Activated CD8-positive, alpha-beta T cell treated with anti-CD3 and anti-CD28 coated beads for 36 hours (primary cell): ENCODE measurements at places on chromosomes 16 and 17. TPM values are rescaled to one million over a fixed set of nuclear protein-coding genes. Genes with fewer than 3 reads are reported as not detected.
A peak's percentile ranks its signal among the peaks of the same experiment; 100 is the strongest.

The ABI3 gene
- 45.1 TPM for total RNA-seq

The CNTD1 gene
- total RNA-seq: not detected

The CCDC40 gene
- total RNA-seq: 0.54 TPM

The PRKCB gene
- total RNA-seq: 101 TPM

The TP53TG3D gene
- total RNA-seq: 0.36 TPM

The CYGB gene
- total RNA-seq: not detected

The GPR142 gene
- not detected for total RNA-seq

The TLCD3B gene
- total RNA-seq: 3.6 TPM

The RABEP2 gene
- total RNA-seq: 14.0 TPM

The FDXR gene
- 24.3 TPM for total RNA-seq

- no peak for DNase-seq
Observed at GRCh38 chr17:8887301-8887700, 19.8 kb upstream of the PIK3R6 start.

DNA sequence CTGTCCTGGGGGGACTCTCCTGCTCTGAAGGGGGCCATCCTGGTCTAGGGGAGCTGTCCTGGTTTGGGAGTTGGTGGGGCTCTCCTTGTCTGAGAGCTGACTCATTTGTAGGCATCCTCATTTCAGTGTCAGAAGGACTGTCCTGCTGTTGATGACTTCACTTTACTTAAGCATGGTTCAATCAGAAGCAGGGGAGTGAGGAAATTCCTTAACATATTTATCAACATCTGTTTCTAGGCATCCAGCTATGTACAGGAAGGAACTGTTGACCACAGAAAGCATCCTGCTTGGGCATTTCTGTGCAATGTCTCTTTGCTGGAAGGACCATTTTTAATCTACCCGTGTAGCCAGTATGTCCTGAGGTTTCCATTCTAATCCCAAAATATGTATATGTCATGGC is 502.7 kb upstream of the HSBP1 start:
- no peak for DNase-seq

GRCh38 chr17:59751955-59752413 is 44.5 kb downstream of the VMP1 start:
- DNase-seq: no peak

DNA sequence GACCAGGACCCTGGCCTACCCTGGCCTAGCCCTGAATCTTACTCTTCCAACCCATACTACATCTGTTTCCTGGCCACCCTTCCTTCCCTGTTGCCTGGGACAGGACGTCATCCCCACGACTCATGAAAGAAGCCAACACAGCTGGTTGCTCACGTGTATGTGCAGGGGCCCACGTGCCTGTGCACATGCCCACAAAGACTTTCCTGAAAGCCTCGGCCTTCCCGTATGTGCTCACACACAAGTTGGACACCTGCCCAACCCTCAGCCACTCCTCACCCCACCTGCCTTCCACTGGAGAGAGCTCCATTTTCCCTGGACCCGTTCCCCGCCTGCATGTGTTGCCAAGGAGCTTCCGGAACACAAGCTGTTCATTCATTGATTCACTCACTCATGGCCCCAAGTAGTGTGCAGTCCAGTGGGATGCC is 7.0 kb downstream of the PLXDC1 start:
- DNase-seq: no peak

DNA sequence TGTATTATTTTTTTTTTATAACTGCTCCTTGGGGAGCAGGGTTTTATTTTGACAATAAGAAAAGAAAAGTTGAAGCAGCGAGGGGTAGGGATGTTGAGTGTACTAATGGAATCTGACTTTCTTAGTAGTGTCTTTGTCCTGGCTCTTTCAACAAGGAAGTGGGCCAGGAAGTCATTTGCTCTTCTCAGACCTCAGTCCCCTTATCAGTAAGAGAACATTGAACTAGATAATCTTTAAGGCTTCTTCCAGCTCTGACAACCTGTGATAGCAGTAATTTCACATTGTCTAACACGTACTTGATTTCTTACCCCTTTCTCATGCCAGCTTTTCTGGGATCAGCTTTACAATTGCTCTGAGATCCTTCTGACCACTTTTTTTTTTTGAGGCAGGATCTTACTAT is 8.3 kb downstream of the LIG3 start:
- no peak for DNase-seq

GRCh38 chr17:4276514-4276913 is 12.7 kb upstream of the ANKFY1 start:
- no peak for DNase-seq

GRCh38 chr16:48125888-48126287 is 29.9 kb downstream of the ABCC12 start:
- no peak for DNase-seq

- peak; percentile 49 for DNase-seq
Observed at GRCh38 chr16:28136751-28137434, 73.4 kb upstream of the GSG1L start.

DNA sequence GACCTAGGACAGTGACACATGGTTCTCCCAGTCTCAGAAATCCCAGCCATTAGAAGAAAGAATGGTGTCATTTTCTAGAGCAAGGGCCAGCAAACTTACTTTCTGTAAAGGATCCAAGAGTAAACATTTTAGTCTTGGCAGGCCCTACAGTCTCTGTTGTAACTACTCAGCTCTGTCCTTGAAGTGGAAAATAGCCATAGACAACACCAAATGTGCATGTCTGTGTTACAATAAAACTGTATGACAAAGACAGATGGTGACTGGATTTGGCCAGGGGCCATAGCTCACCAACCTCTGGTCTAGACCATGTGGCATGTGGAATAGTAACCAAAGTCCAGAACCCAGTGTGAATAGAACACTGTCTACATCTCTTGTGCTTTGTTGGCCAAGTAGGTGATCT is 286.5 kb downstream of the HS3ST4 start:
- no peak for DNase-seq

DNA sequence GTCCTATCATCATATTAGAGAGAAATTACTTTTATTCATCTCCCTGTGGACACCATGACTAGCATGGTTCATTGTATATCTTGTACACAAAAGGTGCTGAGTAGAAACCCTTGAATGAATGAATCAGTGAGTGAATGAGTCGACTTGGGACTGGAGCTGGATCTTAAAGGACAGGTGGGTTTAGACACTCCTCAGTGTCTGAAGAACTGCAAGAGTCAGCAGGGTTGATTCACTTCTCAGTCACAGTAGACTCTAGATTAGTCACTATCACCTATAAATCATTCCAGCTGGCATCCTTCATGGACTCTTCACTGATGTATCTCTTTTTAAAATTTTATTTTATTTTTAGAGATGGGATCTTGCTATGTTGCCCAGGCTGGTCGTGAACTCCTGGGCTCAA is 30.1 kb upstream of the PMFBP1 start:
- DNase-seq: no peak

DNA sequence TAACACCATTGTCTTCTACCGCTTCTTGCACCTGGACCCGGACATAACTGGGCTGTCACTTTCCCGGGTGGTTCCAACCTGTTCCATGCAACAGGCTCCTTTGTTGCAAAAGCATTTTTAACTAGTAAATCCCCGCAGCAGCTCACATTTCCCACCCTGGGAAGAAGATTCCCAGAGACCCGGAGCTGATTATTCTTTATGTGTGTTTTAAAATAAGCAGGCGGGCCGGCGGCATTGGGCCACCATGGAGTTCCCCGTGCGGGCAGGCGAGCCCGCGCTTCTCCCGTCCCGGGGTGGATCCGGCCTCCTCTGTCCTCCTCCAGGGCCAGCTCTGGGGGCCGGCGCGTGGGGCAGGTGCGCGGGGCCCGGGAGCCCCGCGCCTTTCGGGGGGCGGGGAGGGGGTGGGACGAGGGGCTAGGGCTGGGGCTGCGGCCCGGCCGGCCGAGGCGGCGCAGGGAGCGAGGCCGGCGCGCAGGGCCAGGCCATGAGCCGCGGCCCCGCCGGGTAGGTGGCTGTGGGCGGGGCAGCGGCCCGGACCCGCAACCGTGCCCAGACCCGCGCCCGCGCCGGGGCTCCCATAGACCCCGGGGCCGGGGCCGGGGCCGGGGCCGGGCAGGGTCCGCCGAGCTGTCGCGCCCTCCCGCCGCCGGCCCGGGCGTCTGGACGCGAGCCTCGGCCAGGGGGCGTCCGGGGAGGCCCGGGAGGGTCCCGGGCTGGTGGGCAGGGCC is 1.7 kb downstream of the CRAMP1 start:
- DNase-seq: peak; percentile 35

DNA sequence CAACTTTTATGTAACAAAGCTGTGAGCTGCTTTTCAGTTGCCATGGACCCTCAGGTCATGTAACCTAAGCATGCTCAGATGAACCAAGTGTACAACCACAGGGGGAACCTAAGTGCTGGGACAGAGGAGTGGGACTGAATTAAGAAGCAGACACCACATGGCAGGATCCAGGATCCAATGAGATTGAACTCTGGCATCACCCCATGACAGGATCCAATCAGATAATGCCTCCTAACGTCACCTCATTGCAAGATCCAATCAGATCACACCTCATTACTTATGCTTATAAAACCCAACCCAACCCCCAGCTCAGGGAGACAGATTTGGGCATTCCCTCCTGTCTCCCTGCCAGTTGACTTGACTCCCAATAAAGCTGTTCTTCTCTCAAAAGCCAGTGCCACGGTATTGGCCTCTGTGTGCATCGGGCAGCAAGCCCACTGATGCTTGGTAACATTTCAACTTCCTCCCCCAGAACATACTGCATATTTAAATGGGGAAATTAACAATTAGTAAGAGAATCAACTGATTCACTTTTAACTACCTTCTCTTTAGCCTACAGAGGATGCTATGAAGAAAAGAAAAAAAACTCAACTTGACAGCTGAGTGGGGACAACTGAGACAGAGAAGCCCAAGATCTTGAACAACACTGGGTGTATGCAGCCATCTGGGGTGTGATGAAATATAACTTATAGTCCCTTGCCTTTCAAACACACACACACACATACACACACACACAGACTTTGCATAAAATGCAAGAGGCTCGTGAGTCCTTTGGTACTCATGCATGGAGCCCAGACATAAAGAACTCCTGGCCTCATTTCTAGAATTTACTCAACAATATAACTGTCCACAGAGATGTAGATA is 148.4 kb downstream of the SLC39A11 start:
- no peak for DNase-seq

DNA sequence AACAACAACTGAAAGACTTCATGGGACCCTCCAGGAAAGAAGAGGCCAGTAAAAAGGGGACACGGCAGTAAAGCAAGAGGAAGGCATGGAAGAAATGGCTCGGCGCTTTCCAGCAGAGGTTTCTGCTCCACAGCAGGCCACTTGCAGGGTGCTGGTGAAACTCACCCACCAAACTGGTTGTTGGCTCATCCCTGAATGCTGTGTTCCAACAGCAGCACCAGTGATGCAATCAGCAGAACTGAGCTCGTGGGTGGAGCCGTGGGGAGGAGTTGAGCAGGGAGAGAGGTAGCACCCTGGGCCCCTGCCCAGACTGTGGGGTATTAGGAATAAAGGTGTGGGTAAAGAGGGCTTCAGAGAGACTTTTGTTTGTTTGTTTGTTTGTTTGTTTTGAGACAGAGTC is 62.8 kb upstream of the ADCY9 start:
- DNase-seq: no peak

- DNase-seq: no peak
Observed at GRCh38 chr16:22337045-22337444, 37.4 kb downstream of the CDR2 start.

DNA sequence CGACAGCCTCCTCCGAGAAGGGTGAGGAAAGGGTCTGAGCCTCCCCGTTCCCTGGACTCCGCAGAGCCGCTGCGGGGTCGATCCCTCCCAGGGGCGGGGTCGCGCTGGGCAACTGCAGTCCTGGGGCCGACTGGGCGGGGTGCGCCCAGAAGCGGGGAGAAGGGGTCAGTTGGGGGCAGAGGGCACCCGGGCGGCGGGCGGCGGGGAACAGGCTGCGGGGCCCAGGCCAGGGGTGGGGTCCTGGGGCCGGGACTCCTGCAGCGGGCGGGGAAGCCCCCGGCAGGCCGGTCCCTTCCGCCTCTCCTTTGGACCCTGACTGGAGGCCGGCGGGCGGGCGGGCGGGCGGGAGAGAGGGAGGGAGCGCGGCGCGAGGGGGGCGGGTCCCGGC is 352 bp downstream of the GGNBP2 start:
- DNase-seq: no peak

DNA sequence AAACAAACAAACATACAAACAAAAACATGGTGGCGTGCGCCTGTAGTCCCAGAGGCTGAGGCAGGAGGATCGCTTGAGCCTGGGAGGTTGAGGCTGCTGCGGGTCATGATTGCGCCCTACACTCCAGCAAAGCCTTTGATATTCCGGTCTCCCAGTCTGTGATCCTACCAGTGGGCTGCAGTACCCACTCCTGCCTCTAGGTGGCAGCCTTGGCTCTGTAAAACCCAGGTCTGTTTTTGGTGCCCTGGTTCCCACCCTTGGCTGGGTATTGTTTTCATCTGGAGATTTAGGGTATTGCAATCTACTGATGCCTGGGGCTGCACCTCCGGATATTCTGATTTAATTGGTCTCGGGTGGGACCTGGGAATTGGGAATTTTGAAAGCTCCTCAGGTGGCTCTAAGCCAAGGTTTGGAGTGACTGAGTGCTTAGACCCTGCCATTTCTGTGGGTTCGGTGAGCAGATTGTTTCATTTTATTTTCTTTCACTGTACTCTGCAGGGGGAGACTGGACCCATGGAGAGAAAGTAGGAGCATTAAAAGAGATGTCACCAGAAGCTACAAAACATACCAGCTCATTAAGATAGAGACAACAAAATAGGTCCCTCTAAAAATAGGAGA is 40.5 kb downstream of the MYH3 start:
- peak; percentile 87 for DNase-seq

DNA sequence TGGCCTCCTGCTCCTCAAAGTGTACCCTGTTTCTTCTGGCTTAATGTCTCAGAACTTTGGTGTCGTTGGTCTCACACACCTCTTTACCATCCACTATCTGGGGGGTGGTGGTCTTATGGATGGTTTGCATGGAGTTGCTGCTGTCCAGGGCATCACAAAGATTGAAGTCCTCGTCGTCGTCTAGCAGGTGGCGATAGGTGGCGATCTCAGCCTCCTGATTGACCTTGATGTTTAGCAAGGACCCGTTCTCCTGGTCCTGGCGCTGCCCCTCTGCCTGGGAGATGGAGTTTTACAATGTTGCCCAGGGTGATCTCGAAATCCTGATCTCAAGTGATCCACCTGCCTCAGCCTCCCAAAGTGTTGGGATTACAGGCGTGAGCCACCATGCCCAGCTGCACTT is 31.1 kb upstream of the HELZ start:
- no peak for DNase-seq

DNA sequence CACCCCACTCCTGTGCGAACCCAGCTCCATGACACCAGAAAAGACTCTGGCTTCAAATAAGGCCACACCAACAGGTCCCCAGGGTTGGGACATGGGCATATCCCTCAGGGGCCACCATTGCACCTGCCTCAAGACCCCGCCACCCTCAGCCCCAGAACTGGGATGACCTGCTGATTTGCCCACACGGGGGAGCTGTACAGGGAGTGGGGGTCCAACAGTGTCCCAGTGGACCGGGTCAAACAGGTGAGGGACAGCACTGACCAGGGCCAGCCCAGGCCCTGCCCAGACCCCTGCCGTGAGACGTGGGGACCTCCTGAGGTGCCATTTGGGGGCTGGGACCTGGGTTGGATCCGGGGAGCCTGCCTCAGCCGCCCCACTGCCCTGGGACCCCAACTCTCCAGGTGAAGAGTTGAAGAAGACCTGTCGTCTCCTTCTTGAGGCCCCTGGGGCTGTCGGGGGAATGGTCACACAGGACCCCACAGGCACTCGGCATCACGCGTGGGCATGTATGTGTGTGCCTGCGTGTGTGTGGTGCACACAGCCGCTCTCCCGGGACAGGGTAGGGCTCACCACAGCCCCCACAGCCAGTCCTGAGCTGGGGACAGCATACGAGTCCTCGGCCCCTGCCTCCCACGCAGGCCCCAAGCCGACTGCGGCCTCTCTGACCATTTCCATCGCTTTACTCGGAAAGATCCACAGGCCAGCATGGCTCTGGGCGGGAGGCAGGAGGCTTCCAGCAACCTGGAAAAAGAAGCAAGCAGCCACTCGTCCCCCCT is 34.2 kb upstream of the ZNF469 start:
- no peak for DNase-seq
